ENCODE measurements at places on chromosomes 11 and 22.

GRCh38 chr11:57444362-57445121, 15.8 kb upstream of the RTN4RL2 start:
- no peak for DNase-seq

DNA sequence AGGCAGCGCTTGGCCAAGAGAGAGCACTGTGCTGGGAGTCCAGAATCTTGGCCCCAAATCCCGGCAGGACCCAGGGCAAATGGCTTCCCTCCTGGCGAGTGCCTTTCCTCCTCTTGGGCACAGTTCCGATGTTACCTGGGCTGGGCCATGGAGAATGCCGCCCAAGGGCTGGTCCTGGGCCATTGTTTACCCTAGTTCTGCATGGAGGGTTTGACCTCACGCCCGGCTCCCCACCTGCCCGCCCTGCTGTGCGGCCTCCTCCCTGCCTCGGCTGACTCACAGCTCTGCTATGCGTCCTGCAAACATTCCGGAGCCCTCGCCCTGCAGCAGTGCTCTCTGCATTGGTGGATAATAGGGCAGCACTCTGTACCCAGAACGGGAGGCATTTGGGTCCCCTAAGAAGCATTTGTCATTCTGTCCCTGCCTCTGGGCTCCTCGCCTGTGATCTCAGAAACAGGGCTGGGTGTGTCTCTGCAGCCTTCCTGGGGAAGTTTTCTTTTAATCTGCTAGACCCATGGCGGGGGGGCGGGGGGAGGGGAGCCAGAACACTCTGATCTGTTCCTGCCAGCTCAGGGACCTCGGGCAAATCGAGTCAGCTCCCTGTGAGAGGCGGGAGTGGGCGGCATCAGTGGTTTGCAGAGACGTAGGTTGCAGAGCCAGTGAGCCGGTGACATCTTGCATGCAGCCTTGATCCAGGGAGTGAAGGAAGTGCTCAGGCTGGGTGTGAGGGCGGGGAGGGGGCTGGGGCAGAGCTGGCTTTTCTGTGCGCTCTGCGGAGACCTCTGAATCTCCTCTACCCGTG, 32.9 kb upstream of the SMIM38 start:
- DNase-seq: no peak

GRCh38 chr22:24144056-24144777, 37.1 kb upstream of the SUSD2 start:
- DNase-seq: no peak

GRCh38 chr11:127643268-127644058, 642.9 kb upstream of the KIRREL3 start:
- DNase-seq: no peak

DNA sequence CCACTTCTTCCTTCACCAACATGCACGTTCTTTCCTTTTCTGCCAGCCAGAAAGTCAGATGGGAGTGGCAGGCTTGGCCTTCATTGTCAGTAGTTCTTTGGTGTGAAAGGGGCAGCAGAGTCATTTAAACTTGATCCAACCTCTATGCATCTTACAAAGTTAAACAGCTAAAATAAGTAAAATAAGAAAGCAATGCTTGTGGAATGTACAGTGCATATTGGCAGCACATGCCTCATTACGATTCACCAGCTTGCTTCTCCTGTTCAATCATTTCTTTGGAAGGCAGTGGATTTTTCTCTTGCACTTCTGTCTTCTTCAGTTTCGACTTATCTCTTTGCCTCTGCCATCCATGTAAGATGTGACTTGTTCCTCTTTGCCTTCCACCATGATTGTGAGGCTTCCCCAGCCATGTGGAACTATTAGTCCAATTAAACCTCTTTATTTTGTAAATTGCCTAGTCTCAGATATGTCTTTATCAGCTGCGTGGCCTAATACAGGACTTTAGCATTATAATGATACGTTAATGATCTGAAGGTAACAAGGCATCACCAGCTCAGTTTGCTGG, 14.8 kb downstream of the LGALS12 start:
- DNase-seq: no peak

DNA sequence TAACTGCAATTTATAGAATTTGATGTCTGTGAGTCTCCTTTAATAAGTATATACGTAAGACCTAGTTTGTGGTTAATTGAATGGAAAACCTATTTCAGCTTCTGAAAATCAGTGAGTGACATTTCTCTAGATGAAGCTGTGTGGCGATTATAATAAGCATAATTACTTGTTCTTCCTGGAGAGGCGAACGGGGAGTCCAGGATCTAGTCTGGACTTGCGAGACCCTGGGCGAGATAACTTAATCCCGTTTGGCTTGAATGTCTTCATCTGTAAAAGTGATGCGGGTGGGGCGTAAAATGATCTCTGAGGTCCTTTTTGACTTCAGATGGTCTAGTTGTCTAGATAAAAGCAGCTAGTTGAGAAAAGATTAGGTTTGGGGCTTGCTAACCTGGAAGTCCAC, 1.1 kb downstream of the PRRG4 start:
- no peak for DNase-seq

GRCh38 chr11:69967484-69967883, 110.6 kb upstream of the ANO1 start:
- no peak for DNase-seq

- no peak for DNase-seq
Measured at GRCh38 chr22:25143156-25144076, 56.2 kb upstream of the CRYBB3 start.

DNA sequence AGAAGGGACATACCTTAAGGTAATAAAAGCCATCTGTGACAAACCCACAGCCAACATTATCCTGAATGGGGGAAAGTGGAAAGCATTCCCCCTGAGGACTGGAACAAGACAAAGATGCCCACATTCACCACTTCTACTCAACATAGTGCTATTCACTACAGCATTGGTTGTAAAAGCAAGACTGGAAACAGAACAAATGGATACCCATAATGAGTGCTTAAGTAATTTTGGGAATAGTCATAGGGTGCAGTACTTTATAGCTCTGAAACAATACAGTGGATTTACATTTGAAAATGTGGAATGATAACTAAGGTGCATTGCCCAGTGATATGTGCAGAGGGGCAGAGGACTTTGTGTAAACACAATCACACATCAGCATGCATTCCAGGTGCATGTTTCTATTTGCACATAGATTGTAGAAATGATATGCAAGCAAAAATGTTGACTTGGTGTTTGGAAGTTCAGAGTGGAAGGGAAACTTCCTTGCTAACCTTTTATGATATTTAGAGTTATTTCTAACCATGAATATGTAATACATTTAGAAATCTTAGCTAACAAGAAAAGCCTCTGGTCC, 112.3 kb downstream of the IGLL1 start:
- no peak for DNase-seq

DNA sequence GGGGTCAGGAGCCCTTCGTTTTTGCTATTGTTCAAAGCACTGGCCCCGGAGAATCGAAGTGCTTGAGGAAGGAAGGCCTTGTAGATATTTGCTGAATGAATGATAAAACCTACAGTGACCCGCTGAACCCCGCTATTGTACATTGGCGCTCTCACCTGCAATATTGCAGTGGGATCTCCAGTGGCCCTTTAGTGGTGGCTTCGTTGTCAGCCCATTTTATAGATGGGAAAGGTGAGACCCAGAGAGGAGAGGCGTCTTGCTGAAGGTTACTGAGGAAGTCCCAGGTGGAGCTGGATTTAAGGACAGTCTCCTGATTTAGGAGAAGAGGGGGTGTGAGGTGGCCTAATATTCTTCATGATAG, 1.2 kb downstream of the CDC42EP2 start:
- DNase-seq: no peak

GRCh38 chr11:128905345-128906184, 14.4 kb downstream of the KCNJ5 start:
- no peak for DNase-seq

- no peak for DNase-seq
Measured at GRCh38 chr11:93858121-93858775, 7.8 kb upstream of the VSTM5 start.

GRCh38 chr11:121099885-121100284, 1.2 kb upstream of the TECTA start:
- no peak for DNase-seq

- DNase-seq: no peak
Measured at GRCh38 chr22:35894937-35895708, 133.5 kb downstream of the RBFOX2 start.

- no peak for DNase-seq
Measured at GRCh38 chr11:130198964-130199363, 39.4 kb downstream of the ST14 start.

- DNase-seq: no peak
Measured at GRCh38 chr11:131841925-131842635, 471.7 kb downstream of the NTM start.

GRCh38 chr11:86150847-86151173, 81.9 kb upstream of the PICALM start:
- no peak for DNase-seq

DNA sequence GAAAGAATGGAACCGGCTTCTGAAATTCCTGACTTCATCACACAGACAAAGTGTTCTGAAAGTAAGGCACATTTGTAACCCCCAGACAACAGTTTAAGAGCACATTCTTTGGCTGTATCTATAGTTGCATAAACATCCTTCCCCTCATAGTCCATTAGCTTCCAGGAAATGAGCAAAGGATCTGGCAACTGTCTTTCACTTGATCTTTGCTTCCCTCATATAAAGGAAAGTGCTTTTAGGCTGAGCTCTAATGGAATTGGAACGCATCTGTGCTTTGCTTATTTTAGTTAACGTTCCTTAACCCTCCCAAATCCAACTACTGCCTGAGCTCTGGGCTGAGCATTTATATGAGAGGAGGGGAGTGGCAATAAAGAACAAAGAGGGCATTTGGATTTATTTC, 76.9 kb upstream of the API5 start:
- DNase-seq: no peak

GRCh38 chr11:101797335-101797734, 117.5 kb upstream of the CEP126 start:
- DNase-seq: no peak

DNA sequence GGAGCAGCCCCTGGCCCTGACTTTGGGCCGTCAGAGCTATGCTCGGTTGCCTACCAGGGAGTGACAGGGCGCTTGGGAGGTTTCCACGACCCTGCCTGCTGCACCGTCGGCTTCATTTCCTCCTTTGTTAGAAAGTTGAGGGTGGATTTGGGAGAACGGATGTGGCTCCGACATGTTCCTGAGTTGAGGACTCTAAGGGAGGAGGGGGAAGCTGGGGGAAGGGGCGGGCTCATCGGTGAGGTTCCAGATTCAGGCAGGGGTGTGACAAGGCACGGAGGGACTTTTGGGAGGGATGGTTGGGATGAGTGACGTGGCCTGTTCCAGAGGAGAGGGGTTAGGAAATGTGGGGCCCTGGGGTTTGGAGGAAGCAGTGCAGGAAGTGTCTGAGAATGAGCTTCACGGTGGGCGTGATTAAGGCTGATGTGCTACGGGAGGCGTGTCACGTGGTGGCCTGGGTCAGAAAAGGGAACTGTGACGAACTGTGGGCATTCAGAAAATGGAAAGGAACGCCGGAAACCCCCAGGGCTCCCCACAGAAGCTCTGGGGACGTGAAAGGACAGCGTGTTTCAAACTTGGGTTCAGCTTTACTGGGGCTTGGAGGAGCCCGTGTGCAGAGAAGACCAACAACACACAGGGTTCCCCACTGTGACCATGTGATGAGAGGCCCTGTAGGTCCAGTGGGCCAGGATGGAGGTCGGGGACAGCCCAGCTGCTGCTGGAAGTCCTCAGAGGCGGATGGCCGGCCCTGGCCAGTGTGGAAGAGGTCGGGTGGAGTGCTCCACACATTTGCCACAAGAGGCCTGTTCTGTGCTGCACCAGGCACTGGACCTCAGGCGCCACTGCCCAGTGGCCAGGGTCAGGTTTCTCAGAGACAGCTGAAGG, 2.8 kb downstream of the PARVB start:
- DNase-seq: no peak

DNA sequence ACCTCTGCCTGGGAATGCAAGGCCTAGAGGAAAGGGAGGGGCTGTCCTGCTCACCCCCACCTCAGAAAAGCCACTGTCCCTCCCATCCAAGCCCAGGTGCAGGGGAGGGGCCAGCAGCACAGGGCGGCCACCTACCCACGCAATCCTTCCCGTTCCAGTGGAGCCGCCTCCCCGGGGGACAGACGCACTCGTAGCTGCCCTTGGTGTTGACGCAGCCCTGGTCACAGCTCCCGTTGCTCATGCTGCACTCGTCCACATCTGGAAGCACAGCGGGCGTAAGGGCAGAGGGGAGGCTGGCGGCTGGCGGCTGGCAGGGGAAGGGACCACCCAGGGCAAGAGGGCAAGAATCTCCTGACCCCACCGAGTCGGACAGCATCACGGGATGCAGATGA, 40.3 kb upstream of the TTLL12 start:
- DNase-seq: no peak

DNA sequence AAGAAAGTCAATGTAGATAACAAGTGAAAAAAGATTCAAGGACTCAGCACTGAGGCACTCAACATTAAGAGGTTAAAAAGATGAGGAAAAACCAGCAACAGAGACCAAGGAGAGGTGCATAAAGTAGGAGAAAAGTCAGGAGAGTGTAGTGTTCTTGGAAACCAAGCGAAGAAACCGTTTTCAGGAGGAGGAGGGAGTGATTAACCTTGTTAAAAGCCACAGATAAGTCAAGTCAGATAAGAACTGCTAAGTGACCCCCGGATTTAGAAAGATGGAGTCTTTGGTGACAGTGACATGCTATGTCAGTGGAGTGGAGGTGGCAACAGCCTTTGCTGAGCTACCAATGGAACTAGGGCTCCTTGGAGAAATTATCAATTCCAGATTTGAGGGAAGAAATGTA, 13.9 kb upstream of the NARS2 start:
- no peak for DNase-seq

- DNase-seq: no peak
Measured at GRCh38 chr11:92751594-92751993, 217.9 kb upstream of the MTNR1B start.

DNA sequence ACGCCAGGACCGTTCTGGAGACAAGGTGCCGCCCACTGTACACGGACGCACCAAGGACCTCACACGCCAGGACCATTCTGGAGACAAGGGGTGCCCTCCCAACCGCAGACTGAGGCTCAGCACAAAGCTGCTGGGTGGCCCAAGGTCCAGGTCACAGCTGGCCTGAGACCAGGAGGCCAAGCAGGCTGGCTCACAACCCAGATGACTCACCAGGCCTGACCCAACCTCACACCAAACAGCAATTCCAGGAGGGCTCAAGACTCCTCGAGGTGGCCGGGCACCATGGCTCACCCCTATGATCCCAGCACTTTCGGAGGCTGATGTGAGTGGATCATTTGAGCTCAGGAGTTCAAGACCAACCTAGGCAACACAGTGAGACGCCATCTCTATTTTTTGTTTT, 14.8 kb downstream of the BRD1 start:
- DNase-seq: no peak

- DNase-seq: no peak
Measured at GRCh38 chr22:44024288-44024921, at the start of gene PARVB. Gene PARVB (plus strand): TSS chr22:44024302. CDS start chr22:44024340, 38 bp downstream.
